ENCODE measurements at places on chromosomes 2 and 18. TPM values are rescaled to one million over a fixed set of nuclear protein-coding genes. Genes with fewer than 3 reads are reported as not detected.

MYL12B gene
- total RNA-seq, result 564 TPM

GRCh38 chr2:103991591-103991990 lies 862.3 kb upstream of the POU3F3 start:
- DNase-seq, result no peak

NEU2 gene
- not detected for total RNA-seq

GRCh38 chr18:13179566-13180113 lies 38.9 kb upstream of the LDLRAD4 start:
- DNase-seq, result no peak

IL36B gene
- total RNA-seq, result not detected

DNA sequence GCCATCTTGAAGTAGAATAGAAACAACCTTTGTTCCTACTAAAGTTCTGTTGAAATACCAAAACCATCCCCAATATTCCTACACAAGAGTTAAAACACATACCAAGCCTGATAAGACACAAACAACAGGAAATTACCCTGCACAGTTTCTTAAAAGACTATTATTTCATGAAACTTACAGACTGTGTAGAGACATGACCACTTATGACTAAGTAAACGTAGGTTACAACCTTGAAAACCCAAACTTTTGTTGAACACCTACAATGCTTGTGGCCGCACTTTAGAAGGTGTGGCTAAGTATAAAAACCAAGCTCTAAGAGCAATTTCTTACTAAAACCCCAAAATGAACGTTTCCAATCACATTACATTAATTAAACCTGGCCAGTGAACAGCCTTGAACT lies 2.0 kb downstream of the SMAD2 start:
- no peak for DNase-seq

C2orf78 gene
- total RNA-seq, result not detected

AQP12B gene
- total RNA-seq, result not detected

SLC4A5 gene
- 0.10 TPM for total RNA-seq

DNA sequence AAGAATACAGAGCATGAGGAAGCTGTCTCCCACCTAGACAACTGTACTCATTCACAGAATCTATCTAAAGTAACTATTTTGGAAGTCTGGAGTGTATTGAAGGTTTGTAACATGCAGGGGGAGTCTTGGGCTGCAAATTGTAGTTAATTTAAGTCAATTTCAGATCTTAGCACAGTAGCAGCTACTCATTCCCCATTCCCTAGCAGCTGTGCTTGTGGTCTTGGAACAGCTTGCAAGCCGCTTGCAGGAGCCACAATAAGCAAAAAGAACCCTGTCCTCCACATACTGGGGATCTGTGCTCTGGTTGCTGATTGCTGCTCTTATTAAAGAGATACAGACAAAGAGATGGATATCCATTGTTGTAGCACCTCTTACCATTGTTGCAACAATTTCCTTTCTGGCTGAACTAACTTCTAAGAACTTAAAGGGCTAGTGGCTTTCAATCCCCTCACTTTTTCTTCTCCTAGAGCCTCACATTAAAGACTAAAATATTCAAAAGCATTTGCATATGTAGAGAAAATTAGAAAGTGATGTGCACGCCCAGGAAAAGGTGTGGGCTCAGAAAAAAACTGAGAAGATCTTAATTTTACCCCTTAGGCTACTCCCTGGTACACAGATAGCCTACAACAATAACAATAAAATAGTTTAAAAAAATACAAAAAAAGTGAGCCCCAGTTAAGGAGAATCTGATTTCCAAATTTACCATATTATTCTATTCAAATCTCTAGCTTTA lies 1775.1 kb upstream of the PIK3C3 start:
- no peak for DNase-seq

DNA sequence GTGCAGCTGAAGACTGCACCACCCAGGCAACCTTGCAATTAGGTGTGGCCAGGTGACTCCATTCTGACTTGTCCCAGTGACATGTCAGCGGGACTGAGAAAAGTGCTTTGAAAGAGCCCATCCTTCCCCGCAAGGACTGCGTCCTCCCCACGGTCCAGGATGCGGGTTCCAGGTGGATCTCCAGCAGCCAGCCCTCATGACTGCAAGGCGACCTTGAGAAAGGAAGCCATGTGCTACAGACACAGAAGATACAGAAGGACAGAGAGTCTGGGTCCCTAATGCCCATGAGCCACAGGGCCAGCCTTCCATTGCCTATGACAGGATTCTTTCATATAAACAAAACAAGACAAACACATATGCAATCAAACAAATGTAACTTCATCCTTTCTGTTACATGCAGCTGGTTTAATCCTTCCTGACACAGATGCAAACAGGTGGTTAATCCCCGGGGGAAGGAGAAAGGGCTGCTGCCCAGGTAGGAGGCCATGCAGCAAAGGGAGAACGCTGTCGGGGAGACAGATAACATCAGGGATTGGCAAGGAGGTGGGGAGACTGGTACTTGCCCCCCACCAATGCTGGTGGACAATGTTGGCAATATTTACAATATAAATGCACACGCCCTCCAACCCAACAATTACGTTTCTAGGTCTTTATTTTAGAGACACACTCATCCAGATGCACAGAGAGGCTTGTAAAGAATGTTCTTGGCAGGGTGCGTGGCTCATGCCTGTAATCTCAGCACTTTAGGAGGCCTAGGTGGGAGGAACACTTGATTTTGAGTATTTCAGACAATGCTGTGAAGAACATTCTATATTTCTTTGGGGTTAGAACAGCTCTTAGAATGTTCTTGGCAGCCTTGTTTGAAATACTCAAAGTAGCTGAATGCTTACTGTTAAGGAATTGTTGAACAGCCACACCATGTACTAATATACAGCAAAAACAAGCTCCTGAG lies 64.8 kb downstream of the NCAPH start:
- no peak for DNase-seq

ACKR3 gene
- 24.0 TPM for total RNA-seq

DNA sequence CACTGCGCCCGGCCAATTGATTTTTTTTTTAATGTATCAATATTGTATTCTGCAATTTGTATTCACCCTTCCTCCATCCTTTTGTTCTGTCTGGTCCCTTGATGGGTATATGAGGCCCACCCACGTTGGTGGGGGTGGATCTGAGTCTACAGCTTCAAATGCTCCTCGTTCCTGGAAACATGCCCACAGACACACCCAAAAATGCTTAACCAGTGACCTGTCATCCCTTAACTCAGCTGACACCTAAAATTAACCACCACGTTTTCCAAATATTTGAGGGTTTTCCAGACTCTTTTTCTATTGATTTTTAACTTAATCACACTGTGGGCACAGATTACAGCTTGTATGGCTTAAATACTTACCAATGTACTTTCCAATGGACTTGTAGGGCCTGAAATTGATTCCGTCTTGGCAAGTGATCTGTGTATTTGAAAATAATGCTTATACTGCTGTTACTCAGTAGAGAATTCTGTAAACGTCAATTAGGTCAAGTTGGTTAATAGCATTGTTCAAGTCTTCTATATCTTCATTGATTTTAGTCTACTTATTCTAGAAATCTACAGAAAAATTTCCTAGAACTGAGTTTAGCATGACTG lies 34.4 kb upstream of the CYP27C1 start:
- DNase-seq, result peak; percentile 48

DNA sequence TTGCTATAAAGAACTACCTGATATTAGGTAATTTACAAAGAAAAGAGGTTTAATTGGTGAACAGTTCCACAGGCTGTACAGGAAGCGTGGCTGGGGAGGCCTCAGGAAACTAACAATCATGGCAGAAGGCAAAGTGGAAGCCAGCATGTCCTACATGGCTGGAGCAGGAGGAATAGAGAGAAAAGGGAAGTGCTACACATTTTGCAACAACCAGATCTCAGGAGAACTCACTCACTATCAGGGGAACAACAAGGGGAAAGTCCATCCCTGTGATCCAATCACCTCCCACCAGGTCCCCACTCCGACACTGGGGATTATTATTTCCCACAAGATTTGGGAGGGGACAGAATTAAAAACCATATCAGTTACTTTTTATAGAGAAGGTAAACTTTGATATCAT lies 273.5 kb upstream of the MMADHC start:
- DNase-seq, result no peak

CCL20 gene
- 2.2 TPM for total RNA-seq

DNA sequence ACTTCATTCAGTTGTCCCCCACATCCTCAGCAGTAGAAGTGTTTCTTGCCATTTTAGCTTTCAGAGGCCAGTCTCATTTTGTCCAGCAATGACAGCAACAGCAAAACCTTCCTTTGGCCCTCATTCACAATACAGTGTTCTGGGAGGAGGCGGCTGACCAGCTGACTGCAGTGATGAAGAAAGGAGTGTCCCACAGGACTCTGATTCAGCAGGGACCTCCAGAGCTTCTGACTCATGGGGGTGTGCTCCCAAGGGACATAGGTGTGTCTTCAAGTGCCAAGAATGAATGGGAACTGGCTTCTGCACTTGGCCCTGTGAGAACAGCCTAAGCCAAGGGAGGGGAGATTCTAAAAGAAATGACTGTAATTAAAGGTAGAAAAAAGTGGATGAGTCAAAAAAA lies 147.0 kb upstream of the PELI1 start:
- peak; percentile 59 for DNase-seq

CAPN14 gene
- total RNA-seq, result 0.96 TPM

Measured in RPMI7951 (cell line).